Temporal lobe (tissue), 4 donors: ENCODE measurements at places on chromosomes 13 and 19. TPM values are rescaled to one million over a fixed set of nuclear protein-coding genes. Genes with fewer than 3 reads are reported as not detected.

IGFL3 gene
- not detected for total RNA-seq

DOCK9 gene
- total RNA-seq, result 137 TPM

NLRP4 gene
- not detected for total RNA-seq

ZNF491 gene
- total RNA-seq, result 9.3 TPM

BICRA gene
- total RNA-seq, result 3.7 TPM

CEACAM6 gene
- 0.25 TPM for total RNA-seq

PCDH8 gene
- 52.6 TPM for total RNA-seq

ZNF285 gene
- 24.6 TPM for total RNA-seq

DIRAS1 gene
- 21.4 TPM for total RNA-seq

FFAR1 gene
- not detected for total RNA-seq

CEBPG gene
- total RNA-seq, result 26.6 TPM

PTH2 gene
- not detected for total RNA-seq

CKM gene
- not detected for total RNA-seq

ANGPTL8 gene
- not detected for total RNA-seq

ONECUT3 gene
- total RNA-seq, result not detected

ZNF420 gene
- 31.5 TPM for total RNA-seq

ZNF699 gene
- total RNA-seq, result 13.0 TPM

ADAMTSL5 gene
- total RNA-seq, result under 0.01 TPM

PEPD gene
- 15.0 TPM for total RNA-seq

SIGLEC5 gene
- 0.25 TPM for total RNA-seq

SLC25A23 gene
- 38.8 TPM for total RNA-seq

PSG3 gene
- total RNA-seq, result not detected

TUBA3C gene
- not detected for total RNA-seq

R3HDM4 gene
- total RNA-seq, result 24.6 TPM
